ENCODE measurements at places on chromosomes 6 and 20. TPM values are rescaled to one million over a fixed set of nuclear protein-coding genes. Genes with fewer than 3 reads are reported as not detected.
A peak's percentile ranks its signal among the peaks of the same experiment; 100 is the strongest.

DNA sequence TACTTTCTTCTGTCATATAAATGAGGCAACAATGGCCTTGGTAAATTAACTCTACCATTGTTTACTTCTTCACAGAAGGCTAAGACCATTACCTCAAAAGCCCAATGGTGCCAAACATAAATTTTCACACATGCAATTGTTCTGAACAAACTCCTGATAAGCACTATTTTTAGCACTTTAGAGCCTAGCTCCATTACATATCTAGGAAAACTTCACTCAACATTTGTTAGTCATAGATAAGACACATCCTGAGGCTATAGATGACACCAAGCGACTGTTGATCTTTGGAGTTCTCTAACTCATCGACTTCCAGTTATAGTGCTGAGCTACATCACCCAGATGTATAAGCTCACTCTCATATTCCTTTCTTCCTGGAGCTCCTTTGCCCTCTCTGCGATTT lies 245.9 kb downstream of the EYS start:
- DNase-seq, result no peak
- no peaks in the 10 kb centered on the region for H3K36me3 ChIP-seq
- H3K27me3 ChIP-seq, result no peaks in the 10 kb centered on the region
- H3K4me3 ChIP-seq, result no peak overlapping the region

DNA sequence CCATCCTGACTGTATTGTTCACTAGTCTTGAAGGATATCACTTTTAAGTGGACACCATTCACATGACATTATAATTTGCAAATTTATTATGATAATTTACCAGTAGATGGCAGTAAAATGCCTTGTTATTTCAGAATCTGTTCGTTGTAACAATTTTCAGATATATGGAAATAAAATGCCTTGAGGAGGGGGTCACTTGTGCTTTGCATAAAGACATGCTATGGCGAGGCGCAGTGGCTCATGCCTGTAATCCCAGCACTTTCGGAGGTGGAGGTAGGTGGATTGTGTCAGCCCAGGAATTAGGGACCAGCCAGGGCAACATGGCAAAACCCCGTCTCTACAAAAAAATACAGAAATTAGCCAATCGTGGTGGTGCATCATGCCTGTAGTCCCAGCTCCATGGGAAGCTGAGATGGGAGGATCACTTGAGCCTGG lies 9.0 kb upstream of the NCOA6 start:
- H3K36me3 ChIP-seq, result no peaks in the 10 kb centered on the region
- no peak overlapping the region for H3K27ac ChIP-seq
- H3K4me3 ChIP-seq, result no peak overlapping the region
- H3K4me1 ChIP-seq, result no peaks in the 10 kb centered on the region

GRCh38 chr6:14703586-14703985 lies 542.3 kb upstream of the JARID2 start:
- no peak overlapping the region for H3K4me3 ChIP-seq
- no peaks in the 10 kb centered on the region for H3K27me3 ChIP-seq
- H3K4me1 ChIP-seq, result peaks cover 14% of the 10 kb centered on the region
- H3K36me3 ChIP-seq, result no peaks in the 10 kb centered on the region
- no peak overlapping the region for H3K27ac ChIP-seq

GRCh38 chr20:60116128-60116909 lies 158.1 kb downstream of the CDH26 start:
- no peak overlapping the region for H3K27ac ChIP-seq
- no peak for DNase-seq
- H3K4me3 ChIP-seq, result no peak overlapping the region
- no peaks in the 10 kb centered on the region for H3K4me1 ChIP-seq

GJA10 gene
- total RNA-seq, result not detected

- no peak overlapping the region for H3K4me3 ChIP-seq
- H3K36me3 ChIP-seq, result no peaks in the 10 kb centered on the region
- DNase-seq, result peak; percentile 1
- H3K4me1 ChIP-seq, result no peaks in the 10 kb centered on the region
- H3K27me3 ChIP-seq, result no peaks in the 10 kb centered on the region
Measured at GRCh38 chr6:27940766-27941165, 16.3 kb upstream of the OR2B6 start.

ENPP1 gene
- total RNA-seq, result 38.9 TPM

GRCh38 chr6:153058291-153058690 lies 55.8 kb upstream of the MTRF1L start:
- DNase-seq, result peak; percentile 58
- H3K4me1 ChIP-seq, result peaks cover 8% of the 10 kb centered on the region
- no peak overlapping the region for H3K27ac ChIP-seq

GRCh38 chr6:133892813-133893691 lies 4.1 kb downstream of the TCF21 start:
- peaks cover 49% of the 10 kb centered on the region for H3K36me3 ChIP-seq
- H3K27me3 ChIP-seq, result no peaks in the 10 kb centered on the region
- H3K27ac ChIP-seq, result peak overlapping the region; percentile 24
- DNase-seq, result peak; percentile 65
- peak overlapping the region; percentile 99 for H3K4me3 ChIP-seq

- H3K36me3 ChIP-seq, result no peaks in the 10 kb centered on the region
- DNase-seq, result no peak
- H3K27ac ChIP-seq, result no peak overlapping the region
- no peak overlapping the region for H3K4me3 ChIP-seq
Measured at GRCh38 chr6:107330168-107330567, 129.2 kb downstream of the PDSS2 start.

DNA sequence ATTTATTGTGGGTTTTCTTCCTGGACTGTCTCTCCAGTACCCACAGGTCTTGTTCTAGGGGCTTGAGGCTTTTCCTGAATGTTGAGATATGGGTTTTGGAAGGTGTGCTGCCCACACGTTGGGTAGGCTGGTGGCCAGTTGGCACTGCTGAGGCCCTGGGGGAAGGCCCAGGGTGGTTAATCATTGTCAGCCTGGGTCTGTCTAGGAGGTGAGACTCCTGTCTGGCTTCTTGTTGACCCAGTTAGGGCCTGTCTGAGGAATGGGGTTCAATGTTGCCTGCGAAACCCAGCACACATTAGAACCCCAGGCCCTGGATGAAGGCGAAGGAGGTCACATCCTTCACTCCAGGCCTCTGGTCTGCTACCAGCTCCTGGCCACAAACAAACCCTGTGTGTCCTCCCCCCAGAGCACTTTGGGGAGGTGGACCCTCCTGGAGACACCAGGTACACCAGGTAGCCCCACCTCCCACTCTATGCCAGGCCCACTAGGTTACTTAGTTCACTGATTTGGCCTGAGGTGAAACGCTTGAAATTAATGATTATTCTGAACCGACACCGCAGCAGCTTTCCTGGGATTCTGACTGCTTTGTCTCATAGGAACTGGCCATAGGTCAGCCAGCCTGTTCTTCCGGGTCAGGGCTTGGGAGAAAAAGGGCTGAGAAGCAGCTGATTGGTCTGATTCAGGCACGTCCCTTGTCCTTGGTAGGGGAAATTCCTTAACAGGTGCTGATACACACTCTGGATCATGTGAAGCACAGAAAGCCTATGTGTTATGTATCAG lies 15.2 kb downstream of the DNMT3B start:
- no peak overlapping the region for H3K27ac ChIP-seq
- H3K36me3 ChIP-seq, result peaks cover 1% of the 10 kb centered on the region
- H3K4me1 ChIP-seq, result no peaks in the 10 kb centered on the region
- no peaks in the 10 kb centered on the region for H3K27me3 ChIP-seq

THEMIS gene
- total RNA-seq, result under 0.01 TPM

DNA sequence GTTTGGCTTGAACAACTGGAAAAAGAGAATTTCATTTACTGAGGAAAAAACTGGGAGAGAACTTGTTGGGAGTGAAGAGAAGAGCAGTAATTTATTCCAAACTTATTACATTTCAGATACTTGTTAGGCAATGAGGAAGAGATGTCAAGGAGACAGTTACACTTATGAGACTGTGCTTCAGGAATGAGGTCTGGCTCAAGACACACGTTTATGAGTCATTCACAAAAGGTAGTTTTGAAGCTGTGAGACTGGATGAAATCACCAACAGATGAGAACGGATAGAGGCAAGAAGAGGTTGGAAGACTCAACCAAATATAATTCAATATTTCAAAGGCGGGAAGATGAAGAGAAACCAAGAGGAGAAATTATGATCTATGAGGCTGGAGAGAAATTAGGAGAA lies 70.6 kb upstream of the DEFB112 start:
- H3K27me3 ChIP-seq, result no peaks in the 10 kb centered on the region
- H3K27ac ChIP-seq, result no peak overlapping the region

DNA sequence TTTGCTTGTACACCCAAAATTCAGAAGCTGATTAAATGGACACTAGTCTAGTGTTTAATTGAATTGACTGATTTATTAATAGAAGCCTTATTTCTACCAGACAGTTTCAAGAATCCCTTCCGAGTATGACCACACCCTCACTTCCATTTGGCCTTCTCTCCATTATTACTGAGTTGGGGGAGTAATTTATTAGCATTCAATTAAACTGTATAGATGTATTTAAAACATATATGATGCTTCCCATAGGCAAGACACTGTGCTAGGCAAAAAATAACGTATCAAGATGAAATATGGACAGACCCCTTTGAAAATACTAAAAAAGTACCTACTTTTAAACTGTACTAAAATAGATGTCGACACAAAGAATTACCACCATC lies 112.9 kb upstream of the PHACTR1 start:
- no peak overlapping the region for H3K27ac ChIP-seq
- H3K4me1 ChIP-seq, result peaks cover 5% of the 10 kb centered on the region
- no peak for DNase-seq

DNA sequence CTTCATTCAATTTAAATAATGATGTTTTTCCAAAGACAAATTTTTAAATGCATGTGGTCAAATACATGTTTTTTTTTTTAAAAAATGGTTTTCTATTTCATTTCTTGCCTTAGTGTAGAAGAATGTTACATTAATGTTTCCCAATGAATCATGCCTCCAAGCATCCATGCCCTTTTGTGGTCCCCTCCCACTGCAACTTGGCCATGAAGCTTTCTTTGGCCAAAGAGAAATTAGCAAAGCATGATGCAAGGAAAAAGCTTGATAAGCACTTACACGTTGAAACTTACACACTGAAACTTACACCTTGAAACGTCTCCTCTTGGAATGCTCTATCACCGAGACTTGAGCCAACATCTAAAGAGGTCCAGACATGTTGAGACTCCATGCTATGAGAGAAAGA lies 93.0 kb upstream of the ELOVL5 start:
- DNase-seq, result peak; percentile 67
- peaks cover 9% of the 10 kb centered on the region for H3K4me1 ChIP-seq
- no peaks in the 10 kb centered on the region for H3K27me3 ChIP-seq
- no peak overlapping the region for H3K27ac ChIP-seq
- no peak overlapping the region for H3K4me3 ChIP-seq

DNA sequence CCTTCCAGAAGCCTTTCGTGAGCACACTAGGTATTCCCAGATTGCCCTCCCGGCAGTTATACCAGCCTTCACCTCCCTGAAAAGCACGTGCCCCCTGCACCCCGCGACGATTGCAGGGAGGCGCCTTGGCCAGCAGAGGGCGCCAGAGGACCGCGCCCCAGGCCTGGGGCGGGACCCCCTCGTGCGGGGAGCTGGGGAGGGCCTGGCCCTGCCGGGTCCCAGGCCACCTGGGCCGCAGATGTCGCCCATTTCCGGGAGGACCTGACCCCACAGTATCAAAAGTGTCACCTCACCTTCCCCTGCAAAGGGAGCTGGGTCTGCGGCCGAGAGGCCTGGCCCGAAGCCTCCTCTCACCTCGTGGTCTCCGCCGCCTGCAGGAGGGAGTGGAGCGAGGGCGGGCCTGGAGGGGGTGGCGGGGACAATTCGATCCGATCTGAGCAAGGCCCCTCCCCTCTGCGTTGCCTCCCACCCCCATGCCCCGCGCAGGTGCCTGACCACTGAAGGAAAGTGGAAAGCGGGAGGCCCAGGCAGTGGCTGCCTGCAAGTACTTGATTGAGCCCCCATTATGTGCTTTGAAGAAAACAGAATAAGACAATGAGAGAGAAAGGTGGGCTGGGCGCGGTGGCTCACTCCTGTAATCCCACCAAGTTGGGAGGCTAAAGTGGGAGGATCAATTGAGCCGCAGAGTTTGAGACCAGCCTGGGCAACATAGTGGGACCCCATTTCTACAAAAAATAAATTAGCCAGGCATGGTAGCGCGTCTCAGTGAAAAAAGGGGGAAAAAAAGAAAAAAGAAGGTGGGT lies 3.5 kb upstream of the SNAI1 start:
- H3K27ac ChIP-seq, result no peak overlapping the region

GABRR2 gene
- total RNA-seq, result under 0.01 TPM

DNA sequence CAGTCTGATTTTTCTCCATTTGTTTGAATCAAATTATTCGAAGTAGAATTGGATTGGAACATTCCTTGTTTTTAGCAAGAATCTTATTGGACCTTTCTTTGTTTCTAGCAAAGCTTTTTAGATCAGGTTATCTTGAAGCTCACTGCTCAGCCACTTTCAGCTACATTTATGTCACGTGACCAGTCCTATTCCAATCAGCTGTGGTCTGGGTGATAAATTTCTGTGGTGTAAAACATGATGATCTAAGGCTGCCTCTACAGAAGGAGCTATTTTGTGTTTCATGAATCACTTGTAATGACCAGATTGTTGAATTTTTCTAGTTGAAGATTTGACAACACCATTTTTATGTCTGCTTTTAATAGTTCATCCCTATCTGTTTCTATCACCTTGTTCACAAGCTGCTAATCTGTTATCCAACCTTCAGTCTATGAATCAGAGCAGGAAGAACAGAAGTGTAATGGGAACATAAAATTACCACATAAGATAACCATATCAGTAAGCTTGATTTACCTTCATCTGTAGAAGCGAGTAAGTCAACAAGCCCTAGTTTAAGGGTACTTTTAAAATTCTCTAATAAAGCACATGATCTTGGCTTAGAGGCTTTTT lies 101.0 kb upstream of the MAP3K7 start:
- H3K36me3 ChIP-seq, result no peaks in the 10 kb centered on the region
- H3K4me3 ChIP-seq, result no peak overlapping the region
- DNase-seq, result no peak
- H3K27ac ChIP-seq, result no peak overlapping the region
- no peaks in the 10 kb centered on the region for H3K27me3 ChIP-seq

- peaks cover 6% of the 10 kb centered on the region for H3K36me3 ChIP-seq
- H3K27me3 ChIP-seq, result no peaks in the 10 kb centered on the region
- no peak for DNase-seq
- H3K4me3 ChIP-seq, result no peak overlapping the region
- no peak overlapping the region for H3K27ac ChIP-seq
Measured at GRCh38 chr6:156827382-156827781, 50.2 kb downstream of the ARID1B start.

All from IMR-90 (cell line).